ENCODE measurements at places on chromosomes 5 and 9.

DNA sequence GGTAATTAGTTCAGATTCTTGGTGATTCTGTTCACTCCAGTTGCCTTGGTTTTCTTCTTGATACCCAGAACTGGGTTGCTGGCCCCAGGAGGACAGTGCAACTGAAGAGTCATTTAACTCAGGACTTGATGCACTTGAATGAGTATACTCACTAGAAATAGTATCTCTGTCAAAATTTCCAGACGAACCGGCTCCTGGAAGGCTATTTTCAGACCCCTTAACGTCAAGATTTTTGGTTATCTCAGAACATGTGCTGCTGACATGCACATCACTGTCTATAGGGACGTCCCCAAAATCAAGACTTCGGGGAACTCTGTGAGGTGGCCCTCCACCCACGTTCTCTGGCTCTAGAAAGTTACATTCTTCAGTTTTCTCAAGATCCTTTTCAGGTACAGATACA lies 56.7 kb upstream of the PCA3 start:
- no peak for DNase-seq

GRCh38 chr9:91062281-91062680 lies 260.7 kb downstream of the SYK start:
- no peak for DNase-seq

GRCh38 chr9:87614397-87614796 lies 111.5 kb upstream of the CTSL start:
- no peak for DNase-seq

DNA sequence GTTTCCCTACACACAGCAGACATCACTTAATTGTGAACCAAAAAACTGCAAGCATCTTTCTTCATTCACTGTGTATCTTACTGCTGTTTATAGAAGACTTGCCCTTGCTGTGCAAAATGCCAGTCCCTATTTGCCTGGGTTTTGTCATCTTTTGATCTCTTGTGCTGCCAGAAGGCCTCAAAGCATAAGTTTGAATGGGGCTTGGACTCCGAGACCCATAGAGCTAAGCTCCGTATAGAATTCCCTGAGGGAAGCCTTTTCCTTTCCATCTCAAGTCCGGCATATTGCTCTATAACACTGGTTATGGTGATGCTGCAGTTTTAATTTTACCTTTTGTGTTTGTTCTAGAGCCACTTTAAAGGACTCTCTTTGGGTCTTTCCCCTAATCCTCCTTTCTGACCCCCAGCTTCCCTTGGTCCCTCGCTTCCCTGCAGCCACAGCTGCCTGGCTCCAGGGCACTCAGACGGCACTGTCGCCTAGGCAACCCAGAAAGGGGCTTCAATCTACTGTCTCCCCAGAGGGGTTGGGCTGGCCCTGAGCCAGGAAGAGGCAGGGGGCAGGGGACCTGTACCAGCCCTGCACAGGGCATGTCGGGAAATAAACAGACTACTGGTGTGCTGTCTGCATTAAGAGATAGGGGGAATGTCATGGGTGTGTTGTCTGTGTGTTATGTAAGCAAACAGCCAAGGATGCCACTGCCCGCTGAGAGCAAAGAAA lies 73.4 kb upstream of the MELK start:
- DNase-seq, result no peak

GRCh38 chr5:40841068-40841805 lies at the start of gene CARD6:
TSS of gene CARD6 (plus strand) at chr5:40841367. CDS start at chr5:40841383, 16 bp downstream.
- DNase-seq, result no peak

DNA sequence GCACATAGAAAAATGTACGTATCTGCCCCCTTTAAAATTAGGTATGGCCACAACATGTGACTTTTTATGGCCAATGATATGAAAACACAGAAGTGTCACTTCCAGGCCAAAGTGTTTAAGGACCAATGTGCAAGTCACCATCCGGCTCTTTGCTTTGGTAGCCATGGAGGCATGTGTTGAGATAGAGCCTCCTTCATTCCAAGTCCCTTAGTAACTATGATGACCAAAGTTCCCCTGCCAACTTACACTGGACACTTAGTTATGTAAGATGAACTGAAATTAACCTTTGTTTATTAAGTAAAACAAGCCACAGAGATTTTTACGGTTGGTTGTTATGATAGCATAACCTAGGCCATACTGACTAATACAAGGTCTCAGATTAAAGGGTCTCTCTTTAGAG lies 51.0 kb downstream of the FBN2 start:
- DNase-seq, result no peak

GRCh38 chr5:126707080-126707479 lies 69.9 kb upstream of the LMNB1 start:
- DNase-seq, result no peak

DNA sequence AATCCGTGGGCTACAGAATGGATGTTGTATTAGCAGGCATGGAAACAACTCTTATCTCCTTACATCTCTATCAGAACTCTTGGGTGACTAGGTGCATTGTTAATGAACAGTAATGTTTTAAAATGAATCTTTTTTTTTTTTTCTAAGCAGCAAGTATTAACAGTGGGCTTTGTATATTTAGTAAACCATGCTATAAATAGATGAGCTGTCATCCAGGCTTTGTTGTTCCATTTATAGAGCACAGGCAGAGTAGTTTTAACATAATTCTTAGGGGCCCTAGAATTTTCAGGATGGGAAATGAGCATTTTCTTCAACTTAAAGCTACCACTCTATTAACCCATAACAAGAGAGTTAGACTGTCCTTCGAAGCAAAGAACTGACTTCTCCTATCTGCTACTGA lies 233.7 kb upstream of the ADAMTSL1 start:
- DNase-seq, result no peak

DNA sequence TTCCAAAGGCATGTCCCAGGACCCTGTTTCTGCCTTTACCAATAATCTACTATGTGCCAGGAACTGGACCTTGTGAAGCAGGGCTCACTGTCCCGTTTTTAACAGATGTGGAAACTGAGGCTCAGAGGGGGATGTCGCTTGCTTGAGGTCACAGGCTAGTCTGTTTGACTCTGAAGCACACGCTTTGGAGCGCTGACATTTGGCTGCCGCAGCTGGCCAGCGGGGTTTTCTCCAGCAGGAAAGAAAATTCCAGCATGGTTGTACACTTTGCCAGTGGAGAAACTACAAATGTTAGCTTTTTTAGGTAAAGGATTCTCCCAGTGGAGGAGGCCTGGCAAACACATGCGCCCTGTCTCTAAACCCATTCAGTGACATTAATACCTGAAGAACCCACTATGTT lies 50.5 kb downstream of the SH3PXD2B start:
- DNase-seq, result no peak

Measured in DND-41 (cell line).